ENCODE measurements at places on chromosomes 5 and 9.

DNA sequence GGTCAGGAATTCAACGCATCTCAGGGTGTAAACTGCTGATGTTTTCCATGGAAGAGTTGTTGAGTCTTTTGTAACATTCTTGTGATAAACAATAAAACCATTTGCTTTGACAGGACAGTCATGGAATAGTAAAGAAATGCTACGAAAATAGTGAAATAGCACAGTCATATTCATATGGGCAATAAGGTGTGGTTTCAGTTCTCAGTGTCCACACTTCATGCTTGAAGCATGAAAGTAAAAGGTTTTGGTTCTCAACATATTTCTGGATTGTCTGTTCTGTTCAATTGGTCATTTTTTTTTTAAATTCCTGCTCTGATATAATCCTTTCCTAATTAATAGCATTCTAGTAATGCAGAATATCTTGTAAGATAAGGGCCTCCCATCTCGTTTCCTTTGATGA is 467.6 kb upstream of the ZNF608 start:
- DNase-seq = no peak

DNA sequence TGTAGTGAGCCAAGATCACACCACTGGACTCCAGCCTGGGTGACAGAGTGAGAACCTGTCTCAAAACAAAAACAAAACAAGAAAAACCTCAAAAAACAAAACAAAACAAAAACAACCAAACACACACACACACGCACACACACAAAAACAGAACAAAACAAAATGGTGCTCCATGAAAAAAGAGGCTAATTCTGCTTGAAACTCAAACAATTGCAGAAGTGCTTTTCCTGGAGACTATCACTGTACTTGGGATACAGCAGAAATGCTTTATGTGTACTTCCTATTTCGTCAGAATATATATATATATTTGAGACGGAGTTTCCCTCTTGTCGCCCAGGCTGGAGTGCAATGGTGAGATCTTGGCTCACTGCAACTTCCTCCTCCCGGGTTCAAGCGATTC is 49.9 kb upstream of the HSPA9 start:
- no peak for DNase-seq

DNA sequence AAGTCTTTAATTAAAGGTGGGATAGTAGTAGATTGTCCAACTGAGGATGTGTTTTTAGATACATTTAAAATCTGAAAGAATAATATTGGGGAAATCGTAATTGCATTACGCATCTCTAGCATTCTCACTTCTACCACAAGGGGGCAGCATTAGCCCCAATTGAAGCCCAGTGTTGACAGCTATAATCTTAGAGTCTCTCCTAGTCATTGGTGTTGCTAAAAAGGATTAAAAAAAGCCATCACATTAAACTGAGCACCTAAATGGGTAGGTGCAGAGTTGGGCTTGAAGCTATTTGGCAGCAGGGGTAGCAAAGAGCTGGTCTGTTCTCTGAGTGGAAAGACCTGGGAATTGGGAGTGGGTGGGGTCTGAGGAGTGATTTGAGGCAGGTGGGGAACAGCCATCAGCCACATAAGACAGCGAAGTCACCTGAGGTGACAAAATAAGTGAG is 177.2 kb downstream of the OSTF1 start:
- DNase-seq = peak; percentile 81

GRCh38 chr9:72460342-72461312 is 60.8 kb upstream of the TMC1 start:
- DNase-seq = no peak

DNA sequence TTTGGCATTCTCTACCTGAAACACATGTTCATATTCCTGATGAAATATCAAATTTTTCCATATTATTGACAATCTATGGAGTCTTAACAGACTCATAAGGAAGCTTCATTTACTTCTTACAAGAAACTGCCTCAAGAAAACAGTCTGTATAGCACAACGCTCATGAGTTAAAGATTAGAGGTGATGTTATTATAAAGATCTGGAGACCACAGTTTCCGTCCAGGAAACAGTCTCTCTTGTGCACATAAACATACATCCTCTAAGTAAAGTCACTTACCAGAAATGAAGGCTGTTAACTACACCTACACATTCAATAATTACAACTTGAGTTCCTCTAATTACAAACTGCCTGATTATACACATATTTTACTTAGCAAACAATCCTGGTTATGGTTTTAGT is 86.9 kb downstream of the RAPGEF6 start:
- DNase-seq = no peak

DNA sequence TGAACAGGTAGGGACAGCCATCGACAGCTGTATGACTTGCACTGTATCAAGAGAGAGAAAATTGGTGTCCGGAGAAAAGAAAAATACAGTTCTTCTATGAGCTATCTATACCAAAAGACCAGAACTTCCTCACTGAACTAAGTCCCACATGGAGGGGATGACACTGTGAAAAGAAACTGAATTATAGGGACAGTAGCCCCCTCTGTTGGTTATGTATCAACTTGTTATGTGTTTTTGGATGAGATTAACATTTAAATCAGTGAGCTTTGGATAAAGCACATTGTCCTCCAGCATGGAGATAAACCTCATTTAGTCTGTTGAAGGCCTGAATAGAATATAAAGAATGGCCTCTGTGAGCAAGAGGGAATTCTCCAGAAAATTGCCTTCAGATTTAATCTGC is 176.6 kb upstream of the SH3GL2 start:
- no peak for DNase-seq

- DNase-seq = no peak
Measured at GRCh38 chr9:136965771-136966484, 11.4 kb upstream of the PTGDS start.

DNA sequence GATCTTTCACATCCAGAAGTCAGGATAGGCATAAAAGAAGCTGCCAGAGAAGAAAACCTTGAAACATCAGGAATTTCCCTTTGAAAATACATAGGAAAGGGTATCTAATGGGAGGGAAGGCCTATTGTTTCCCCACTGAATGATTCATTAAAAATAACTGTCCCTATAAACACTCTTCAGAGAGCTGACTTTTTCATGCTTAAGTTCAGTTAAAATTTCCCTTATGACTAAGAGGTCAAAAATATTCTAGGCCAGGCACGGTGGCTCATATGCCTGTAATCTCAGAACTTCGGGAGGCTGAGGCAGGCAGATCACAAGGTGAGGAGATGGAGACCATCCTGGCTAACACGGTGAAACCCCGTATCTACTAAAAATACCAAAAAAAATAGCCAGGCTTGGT is 499.5 kb downstream of the ENC1 start:
- DNase-seq = no peak

DNA sequence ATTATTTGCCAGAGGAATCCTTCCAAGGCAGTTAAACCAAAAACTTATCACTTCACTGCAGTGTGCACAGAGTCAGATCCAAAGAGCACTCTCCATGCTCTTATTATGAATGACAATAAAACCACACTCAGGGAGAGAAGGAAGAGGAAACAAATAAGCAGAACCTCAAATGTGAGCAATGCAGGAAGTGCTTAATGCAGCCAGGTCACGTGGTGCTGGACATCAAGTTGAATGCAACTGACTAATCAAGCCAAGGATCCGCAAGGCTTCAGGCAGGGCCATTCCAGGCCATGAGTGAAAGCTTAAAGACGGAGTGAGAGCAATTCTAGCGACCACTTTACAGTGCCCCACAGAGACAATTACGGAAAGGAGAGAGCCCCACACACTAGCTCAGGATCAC is 230.4 kb upstream of the PUM3 start:
- DNase-seq = no peak

DNA sequence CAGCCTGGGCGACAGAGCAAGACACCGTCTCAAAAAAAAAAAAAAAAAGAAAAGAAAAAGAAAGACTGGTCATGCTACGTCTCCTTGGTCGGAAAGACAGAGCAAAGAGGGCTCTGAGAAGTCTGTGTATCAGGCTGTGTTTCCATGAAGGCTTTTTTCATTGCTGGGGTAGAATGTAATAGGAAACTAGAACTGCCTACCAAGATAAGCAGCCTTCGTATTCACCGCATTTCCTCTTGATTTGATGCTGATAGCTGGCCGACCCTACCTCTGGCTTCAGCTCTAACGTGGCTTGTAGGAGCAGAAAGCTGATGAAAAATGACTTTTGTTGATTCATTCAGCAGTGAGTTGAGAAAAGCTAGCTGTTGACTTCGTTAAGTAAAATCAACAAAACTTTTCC is 17.4 kb downstream of the SLC1A3 start:
- DNase-seq = no peak

DNA sequence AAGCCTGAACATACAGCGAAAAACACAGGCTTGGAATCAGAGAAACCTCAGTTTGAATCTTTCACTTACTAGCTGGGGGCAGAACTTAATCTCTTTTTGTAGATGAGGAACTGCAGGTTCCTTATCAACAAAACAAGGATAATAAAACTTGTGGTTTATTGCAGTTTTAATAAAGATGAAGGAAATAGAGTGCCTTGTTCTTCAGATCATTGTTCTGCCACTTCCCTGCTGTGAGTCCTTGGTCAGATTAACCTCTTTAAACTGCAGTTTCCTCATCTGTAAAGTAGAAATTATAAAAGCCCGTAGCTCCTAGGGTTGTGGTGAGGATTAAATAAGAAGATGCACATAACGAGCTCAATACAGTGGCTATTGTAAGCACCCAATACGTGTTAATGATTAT is 57.4 kb downstream of the FEM1C start:
- DNase-seq = no peak

Data from tibial nerve (tissue), 4 donors.